NT2/D1 (cell line): ENCODE measurements at places on chromosomes 12 and 14.

DNA sequence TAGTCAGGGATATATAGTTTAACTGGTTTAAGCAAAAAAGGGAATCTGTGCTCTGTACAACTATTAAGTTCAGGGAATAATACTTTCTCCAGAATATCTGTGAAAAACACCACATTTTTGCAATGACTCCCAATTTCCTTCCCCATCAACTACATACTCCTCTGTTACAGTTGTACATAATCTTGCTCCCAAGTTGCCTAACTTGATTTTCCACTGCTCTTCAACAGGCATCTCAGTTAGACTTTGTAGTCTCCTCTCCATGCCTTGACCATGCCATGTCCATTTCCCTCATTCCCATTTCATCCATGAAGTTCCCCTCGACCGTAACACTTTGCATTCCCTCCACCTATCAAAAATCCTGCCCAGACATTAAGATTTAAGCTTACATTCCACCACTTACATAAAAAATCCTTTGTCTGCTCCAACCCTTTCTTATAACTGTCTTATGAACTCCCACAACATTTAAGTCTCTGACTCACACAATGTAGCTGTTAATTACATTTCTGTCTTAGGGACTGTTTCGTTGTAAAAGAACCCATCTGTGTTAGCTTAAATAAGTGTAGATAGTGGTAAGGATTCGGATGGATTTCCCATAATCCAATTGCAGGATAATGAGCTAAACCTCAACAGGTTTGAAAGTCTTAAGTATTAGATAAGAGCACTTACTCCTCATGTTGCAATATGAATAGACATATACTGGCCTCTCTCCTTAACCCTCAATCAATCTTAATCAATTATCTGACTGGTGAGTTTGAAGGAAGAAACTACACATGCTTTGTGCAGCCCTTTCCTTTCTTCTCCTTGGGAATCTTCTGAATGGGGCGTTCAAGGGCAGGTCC, 156.5 kb downstream of the PAWR start:
- no peak for DNase-seq

DNA sequence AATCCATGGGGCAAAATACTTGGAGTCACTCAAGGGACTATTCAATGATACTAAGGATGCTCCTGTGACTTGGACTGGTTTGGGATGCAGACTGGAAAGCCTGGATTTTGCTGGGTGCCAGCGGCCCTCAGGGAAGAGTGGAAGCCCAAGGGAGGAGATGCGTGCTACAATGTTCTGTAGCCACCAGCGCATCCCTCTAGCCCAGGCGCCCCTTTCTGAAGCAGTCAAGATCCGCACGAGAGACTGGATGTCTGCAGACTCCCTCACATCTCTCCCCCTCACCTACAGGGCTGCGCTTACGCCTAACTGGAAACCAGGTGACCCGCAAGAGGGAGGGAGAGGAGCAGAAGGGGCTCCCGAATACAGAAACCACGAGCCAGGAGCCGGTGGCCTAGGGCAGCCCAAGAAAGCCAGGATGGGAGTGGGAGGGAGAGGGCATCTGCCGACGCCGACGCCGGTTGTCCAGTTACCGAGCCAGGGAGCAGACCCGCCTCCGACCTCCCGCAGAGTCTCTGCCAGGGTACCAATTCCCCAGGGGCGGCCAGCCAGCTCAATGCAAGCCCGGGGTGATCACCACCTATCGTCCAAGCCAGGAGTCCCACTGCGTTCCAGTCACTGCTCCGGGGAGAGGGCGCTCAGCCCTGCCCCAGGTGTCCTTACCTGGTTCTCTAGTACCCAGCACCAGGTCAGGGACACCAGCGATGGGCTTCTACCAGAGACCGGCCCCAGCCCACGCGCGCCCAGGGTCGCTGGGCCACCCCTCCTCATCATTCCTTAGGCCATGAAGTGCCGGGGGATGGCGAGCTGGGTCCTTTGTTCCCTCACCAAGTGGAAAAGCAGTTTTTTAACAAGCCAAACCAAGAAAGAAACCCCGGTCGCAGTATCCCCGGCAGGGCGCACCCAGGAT, 1.2 kb downstream of the NTN4 start:
- no peak for DNase-seq

GRCh38 chr12:10272467-10272866, 35.2 kb upstream of the KLRD1 start:
- no peak for DNase-seq

GRCh38 chr12:27521981-27522380, 2.0 kb upstream of the PPFIBP1 start:
- DNase-seq = no peak

GRCh38 chr12:50932787-50933280, 19.5 kb upstream of the HIGD1C start:
- no peak for DNase-seq

DNA sequence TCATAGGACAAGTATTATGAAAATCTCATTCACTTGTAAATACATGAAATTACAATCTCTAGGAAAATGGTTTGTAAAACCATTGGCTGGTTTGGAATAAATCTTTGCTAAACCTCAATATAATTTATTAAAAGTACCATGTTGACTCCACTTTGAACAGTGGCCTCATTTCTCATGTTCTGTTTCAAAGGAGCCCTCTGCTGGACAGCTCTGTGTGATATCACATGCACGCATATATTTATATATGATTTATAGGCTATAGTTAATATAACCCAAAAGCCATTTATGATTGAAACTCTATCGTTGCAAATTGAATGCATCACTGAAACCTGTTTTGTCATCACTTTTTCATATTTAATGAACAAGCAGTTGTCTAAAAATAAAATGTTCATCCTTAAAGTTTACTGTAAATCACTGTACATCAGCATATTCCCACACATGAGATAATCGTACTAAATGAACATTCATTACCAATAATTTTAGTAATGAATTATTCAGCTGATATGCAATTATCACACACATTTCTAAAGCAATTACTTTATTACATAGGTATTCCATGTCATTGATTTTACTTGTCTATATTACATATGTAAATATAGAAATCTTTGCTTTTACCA, 493.8 kb downstream of the NPAS3 start:
- DNase-seq = no peak

GRCh38 chr12:112564160-112564784, 145.5 kb downstream of the PTPN11 start:
- DNase-seq = no peak

GRCh38 chr12:593396-594270, 69.6 kb downstream of the NINJ2 start:
- no peak for DNase-seq

- DNase-seq = no peak
Measured at GRCh38 chr14:104749111-104749649, 3.8 kb upstream of the SIVA1 start.

DNA sequence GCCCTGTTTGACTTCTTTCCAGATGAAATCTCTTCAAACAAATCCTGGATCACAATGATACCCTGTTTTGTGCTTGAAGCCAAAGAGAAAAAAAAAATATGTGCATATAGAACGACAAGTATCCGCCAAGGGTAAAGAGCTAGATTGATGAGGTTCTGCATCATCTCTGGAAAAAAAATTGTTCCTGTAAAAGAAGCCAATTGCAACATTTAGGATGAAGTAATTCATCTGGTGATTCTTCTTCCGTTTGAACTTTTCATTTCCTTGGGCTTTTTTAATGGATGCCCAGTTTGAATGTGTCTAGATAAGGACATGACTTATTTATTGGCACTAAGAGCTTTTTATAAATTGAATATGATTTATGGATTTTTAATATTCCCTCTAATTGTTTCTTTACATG, 38.1 kb upstream of the NPAS3 start:
- DNase-seq = no peak

DNA sequence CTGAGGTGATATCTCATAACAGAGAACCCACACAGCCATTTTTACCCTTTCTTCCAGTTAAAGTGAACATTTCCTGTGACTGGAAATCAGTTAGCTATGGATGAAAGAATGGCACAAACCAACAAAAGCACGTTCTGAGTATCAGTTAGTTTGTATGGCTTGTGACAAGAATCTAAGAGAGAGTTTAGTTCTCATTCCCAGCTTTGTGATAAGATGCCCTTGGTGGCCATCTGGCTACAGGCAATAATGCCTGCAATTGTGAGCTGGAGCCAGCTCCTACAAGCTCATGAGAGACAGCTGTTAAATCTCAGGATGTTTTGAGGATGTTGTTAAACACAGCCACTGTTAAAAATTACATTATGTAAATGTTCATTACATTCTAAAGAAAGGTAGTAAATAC, 122.0 kb upstream of the FRMD6 start:
- DNase-seq = no peak

- no peak for DNase-seq
Measured at GRCh38 chr14:103126873-103127304, 3.6 kb downstream of the TNFAIP2 start.

DNA sequence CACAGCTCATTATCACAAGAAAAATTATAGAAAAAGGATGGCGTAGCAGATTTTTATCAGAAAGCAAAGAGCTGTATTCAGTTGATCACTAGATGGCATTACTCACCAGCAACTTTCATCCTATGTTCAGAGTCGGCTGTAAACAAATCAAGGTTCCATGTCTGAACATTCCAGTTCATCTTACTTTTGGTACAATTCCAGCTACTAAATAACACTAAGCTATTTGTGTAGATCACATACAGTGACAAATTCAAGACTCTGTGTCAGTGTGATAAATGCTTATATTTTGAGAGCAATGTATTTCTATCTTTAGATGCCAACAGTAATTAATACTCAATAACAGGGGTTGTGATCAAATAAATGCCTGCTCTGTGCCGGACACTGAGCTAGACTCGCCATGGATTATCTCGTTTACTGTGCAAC, 30.1 kb downstream of the NRDE2 start:
- DNase-seq = no peak

GRCh38 chr12:42886160-42886559, 296.6 kb upstream of the PRICKLE1 start:
- no peak for DNase-seq

DNA sequence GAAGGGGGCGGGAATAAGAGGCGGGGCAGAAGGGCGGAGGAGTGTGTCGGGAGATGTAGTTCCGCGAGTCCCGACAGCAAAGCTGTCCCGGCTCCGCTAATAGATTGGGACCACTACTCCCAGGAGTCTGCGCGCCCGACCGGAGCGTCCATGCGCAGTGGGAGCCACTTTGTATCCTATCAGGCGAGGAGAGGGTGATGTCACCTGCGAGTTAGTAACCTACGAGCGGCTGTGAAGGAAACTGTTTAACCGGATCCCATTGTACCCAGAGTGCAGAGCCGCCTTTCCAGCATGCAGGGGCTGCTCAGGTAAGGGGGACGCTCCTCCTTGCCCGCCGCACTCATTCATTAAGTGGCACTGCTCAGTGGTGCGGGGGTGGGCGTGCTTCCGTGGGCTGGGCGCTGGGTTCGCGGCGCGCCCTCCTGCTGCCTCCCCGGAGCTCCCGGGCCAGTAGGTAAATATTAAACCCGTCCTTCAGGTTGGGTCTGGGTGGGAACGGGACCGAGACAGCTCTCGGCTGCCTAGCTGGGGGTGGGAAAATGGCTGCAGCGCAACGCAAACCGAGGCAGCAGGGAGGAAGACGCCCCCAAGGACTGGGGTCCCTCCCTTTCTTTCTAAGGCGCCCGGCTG, at the start of gene DAAM1:
Gene DAAM1 (plus strand): TSS at position 207 of the 630 bp plus-strand sequence. CDS start 74,811 bp downstream, outside the sequence.
- DNase-seq = peak; percentile 89

DNA sequence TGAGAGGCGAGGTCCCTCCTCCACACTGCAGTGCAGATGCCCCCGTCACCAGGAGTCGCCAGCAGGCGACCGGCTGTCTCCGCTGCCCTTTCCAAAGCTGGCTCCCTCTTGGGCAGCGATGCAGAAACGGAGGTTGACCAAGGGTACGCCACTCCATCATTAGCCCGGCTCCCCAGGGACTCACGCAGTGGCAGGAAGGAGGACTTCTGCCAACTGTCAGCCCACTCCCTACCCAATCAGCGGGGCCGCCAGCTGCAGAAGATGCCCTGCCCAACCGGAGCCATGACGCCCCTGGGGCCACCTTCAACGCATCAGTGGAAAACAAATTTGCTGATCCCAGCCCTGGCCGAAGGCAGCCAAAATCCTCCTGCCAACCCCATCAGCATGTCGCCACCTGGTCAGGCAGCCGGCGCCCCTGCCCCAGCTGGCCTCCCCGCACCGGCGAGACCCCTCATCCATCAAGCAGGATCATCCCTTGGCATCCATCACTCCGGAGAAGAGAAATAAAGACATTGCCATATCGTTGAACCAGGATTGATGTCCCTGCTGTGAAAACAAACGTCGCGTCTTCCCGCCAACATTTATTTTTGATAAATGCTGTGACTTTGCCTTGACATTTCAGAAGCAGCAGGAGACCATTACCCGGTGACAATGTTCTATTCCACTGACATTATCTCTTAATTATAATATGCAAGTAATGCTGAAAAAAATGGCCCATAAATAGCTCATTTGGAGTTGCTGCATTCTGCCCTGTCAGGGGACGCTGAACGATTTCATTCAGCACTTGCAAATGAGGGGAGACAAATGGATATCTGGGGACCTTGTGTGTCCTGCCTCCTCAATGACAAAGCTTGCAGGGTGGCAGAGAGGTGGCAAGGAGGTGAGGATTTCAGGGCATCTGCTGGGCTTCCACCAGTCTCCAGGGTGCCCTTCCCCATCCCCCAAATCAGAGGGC, 105.1 kb downstream of the SCARB1 start:
- no peak for DNase-seq

GRCh38 chr14:92254786-92255185, 68.2 kb upstream of the SLC24A4 start:
- no peak for DNase-seq

DNA sequence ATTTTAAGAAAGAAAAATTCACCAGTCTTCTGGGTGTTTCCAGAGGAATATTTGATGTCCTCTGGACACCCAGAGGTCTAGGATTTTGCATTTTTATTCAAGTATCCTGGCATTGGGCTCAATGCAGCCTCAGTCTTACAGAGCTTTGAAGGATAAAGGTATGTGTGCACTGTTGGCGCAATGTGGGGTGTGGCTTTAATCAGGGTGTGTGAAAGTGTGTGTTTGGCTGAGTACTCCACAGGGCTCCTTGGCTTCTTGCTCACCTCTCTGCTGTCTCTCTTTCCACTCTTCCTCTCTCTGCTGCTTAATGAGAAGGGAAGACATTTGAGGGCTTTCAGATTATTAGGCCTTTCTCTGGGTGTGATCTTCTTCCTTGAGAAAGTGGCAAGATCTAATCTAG, 193.3 kb upstream of the CCND2 start:
- no peak for DNase-seq

GRCh38 chr14:49942090-49942489, 49.2 kb downstream of the ARF6 start:
- no peak for DNase-seq

DNA sequence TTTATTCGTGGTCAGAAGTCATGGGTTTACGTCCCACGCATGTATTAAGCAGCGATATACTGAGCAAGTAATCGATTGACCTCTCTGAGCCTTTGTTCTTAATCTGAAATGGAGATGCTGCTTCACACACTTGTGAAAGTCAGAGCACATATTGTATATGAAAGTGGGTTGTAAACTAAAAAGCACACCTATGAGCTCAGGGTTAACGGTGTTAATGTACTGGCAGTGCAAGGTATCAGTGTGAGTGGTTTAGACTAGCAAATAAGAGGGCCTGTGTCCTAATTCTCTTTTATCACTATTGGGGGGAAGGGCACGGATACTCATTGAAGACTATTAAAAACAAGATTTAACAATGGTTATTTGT, 676 bp downstream of the MRPL42 start:
- no peak for DNase-seq

- DNase-seq = no peak
Measured at GRCh38 chr12:117975006-117975405, 6.2 kb upstream of the KSR2 start.

GRCh38 chr12:52519387-52519703, 849 bp downstream of the KRT5 start:
- no peak for DNase-seq
